NB4 (cell line): ENCODE measurements at places on chromosomes 3 and 15.

GRCh38 chr15:43702174-43702573 lies 8.5 kb downstream of the CKMT1A start:
- DNase-seq = no peak

DNA sequence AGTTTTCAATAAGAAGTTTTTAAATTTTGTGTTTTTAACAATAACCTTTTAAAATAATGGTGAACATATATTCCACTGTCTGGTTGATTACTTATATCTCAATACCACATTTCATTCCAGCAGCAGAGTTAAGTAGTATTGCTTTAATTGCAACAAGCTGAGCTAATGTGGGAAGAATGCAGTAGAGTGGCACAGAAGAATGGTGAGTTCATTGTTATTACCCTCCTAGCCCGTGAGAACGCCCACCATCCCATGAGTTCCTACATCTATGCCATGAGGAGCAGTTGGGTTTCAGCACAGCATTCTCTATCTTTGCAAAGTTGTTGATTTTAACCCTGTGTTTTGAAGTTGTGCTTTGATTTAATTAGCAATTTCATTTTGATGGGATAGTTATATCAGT lies 17.8 kb upstream of the NR2E3 start:
- no peak for DNase-seq

DNA sequence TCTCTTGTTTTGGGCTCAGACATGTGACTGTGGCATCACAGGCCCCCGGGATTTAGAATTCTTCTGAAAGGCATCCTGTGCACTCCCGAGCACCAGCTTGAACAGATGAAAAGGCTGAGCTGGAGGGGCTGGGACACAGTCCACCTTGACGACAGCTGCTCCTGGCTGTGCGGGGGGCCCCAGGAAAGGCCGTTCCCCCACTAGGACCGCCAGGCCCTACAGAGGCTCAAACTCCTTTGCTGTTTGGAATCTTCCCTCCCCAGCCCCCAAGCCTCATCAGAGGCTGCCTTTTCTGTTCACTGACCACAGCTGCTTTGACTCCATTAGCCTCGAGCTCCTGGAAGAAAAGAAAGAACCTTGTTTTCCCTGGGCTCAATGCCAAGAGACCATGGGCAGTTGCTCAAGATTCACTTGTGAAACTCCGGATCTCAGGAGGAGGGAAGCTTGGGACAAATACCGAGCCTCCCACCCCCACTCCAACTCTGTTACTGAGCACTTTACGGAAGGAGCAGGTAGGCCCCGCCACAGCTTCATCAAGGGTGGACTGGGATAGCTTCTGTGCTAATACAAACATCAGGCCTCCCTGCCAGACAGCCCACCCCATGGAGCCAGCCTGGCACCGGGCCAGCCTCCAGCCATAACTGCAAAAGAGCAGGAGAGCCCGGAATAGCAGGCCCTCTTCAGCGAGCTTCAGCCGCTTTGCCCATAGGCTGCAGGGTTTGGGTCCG lies 15.7 kb downstream of the CIDEC start:
- DNase-seq = no peak

DNA sequence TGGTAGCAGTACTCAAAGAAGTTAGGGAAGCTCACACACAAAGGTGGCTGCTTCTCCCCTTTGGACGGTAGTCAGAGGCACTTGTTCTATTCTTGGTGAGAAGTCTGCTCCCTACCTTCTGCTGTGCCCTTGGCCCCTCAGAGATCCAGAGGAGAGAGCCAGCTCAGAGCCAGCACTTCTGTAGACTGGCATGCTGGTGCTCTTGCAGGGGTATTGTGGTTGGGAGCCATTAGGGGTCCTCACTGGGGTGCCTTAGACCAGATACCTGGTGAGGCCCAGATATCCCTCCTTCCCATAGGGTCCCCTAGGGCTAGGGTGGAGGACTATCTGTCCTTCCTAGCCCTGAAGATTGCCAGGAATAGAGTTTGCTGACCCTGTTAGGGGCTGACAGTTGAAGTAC lies 140.6 kb downstream of the EEFSEC start:
- no peak for DNase-seq

DNA sequence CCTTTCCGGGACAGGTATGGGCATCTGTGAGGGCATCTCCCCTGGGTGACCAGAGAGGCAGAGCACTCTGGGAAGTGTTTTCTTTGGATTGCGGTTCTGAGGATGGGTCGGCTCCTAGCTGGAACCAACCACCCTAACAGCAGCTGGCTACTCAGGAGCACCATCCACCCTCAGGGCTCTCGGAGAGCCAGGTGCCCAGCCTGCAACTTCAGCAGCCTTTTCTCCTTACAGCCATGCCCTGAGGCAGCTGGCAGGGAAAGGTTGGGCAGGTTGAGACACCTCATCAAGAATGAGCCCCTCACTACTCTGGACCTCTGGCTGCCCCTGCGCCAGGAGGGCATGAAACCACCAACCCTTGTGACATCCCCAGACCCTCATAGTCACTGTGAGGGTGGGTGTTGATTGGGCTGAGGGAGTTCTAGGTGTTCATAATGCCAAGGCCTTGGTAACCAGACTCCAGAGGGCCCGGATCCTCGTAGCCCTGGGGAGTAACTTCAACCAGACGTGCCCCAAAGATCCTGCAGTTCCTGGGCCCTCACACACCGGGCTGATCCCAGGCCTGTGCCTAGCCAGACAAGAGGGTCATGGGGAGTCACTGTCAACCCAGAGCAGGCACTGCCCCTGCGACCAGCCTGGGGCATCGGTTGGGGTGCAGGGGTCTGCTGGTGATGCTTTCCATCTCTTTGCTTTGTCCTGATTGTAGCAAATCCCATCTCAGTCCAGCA lies 114.4 kb upstream of the ABHD17C start:
- no peak for DNase-seq

GRCh38 chr3:108305484-108306172 lies 9.3 kb downstream of the HHLA2 start:
- DNase-seq = no peak

- peak; percentile 36 for DNase-seq
Observed at GRCh38 chr3:142857056-142857455, 31.8 kb downstream of the PCOLCE2 start.
